Stimulated activated CD4-positive, alpha-beta T cell treated with anti-CD3 and anti-CD28 coated beads, Interleukin-2, amount 100 ng/mL, for 48 hours (primary cell): ENCODE measurements at places on chromosomes 2 and 18.

- no peak for DNase-seq
Observed at GRCh38 chr2:64970495-64970894, 18.7 kb upstream of the SLC1A4 start.

DNA sequence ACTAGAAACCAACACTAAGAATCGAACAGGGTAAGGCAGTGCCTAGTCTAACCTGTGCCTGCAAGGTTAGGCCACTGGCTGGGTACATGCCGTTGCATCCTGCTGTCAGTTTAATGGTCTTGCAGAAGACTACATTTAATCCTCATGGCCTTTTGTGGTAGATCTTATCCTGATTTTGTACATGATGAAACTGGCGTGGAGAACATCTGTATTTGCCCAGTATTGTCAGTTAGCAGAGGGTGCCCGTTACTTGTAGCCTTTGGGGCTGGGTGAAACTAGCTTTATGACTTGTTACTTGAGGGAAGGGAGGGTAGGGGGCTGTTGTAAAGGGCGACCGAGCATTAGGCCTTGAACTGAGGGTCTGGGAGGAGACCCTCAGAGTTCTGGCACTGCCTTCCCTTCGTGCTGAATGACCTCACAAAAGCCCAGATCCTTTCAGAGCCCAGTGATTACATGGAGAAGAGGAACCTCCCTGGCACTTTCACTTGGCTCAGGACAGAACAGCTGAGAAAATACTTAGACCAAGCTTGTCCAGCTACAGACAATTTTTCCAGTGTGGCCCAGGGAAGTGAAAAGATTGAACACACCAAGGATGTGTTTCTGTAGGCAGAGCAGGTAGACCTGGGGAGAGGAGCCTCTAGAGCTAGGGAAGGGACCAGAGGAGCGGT is 19.5 kb downstream of the SLC20A1 start:
- DNase-seq, result no peak

GRCh38 chr2:139000131-139000785 is 220.1 kb upstream of the NXPH2 start:
- DNase-seq, result no peak

DNA sequence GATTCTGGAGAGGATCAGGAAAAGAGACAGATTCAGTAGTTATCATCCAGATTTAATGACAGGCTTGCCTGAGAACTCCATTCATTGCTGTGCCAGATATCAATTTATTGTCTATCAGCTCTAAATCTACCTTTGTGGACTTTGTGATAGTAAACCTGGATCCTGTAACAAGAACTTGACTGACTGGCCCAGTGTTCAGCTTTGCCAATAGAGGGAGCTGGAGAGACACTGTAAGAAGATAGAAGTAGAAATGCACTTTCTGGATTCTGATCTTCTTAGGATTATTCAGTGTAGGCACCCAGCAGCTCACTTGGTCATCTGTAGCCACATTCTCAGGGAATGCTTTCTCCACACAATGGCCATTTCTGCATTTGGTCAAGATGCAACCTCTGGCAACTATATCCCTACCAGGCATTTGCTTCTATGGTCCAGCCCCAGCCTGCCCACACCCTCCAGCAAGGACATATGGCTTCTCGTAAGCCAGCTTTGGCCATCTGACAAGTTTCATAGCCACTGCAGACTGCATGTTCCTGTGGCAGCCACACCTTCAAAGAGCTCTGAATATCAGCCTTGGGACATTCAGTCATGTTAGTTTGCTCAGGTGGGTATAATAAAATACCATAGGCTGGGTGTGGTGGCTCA is 6.1 kb upstream of the SERPINB8 start:
- DNase-seq, result no peak

- no peak for DNase-seq
Observed at GRCh38 chr2:217625557-217626169, 377.1 kb downstream of the TNS1 start.

DNA sequence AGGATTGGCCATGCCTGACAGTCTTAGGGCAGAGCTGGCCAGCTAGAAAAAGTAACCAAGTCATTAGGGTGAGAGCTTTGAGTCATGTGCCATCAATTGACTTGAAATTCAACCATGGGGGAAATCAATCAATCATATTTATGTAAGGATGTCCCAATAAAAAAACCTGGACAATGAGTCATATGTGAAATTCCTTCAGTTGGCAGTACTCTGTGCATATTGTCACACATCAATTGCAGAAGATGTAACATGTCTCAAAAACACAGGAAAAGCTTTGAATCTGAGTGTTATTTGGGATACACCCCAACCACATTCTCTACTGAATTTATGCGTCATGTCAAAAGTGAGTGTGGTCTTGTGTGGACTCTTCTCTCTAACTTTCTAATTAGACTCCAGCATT is 1004.1 kb upstream of the NRXN1 start:
- no peak for DNase-seq

DNA sequence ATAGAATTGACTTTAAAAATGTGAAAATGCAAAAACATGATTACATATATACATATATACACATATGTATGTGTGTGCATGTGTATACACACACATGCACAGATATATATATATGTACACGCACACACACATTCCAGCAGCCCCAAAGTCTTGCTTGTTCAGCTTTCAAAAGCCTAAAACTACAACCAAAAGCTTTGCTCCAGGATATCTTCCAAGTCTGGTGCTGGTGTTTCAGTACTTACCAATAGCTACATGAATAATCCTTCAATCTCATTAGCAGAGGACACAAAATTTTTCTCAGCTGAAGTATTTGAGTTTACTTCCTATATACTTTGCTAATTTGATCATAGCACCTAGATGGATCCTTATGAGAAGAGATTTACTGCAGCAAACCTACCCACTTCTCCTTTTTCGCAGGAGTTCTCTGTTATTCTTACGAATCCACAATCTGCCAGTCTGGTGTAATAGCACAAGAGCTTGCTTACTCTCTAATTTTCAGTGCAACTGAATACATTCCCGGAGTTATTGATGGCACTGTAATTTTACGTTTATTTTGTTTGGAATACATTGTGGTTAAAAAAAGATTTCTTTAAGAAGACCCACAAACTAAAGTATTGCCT is 553.3 kb downstream of the ARHGAP15 start:
- no peak for DNase-seq

GRCh38 chr2:9543557-9543956 is 12.1 kb downstream of the ADAM17 start:
- DNase-seq, result no peak

- no peak for DNase-seq
Observed at GRCh38 chr2:206001912-206002311, 84.1 kb downstream of the INO80D start.

DNA sequence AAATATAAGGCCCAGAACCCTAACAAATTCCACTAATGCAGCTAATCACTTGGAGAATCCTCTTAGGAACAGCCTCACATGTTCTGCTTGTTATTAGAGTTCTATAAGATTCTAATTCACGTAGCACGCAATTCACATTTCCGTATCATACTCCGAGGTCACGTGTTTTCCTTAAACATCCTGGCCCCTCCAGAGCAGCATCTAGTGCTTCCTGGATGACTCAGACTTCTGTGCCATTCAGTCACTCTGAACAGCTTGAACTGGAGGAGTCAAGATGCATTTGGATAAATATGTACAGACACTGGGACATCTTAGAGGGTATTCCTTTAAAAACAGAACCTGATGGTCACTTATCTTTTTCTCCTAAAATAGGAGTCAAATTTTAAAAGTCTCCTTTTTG is 156.5 kb downstream of the MYO5B start:
- DNase-seq, result no peak

- DNase-seq, result no peak
Observed at GRCh38 chr2:179861027-179861415, 391 bp downstream of the ZNF385B start.

- DNase-seq, result no peak
Observed at GRCh38 chr2:118351796-118352195, 263.5 kb downstream of the INSIG2 start.

- DNase-seq, result no peak
Observed at GRCh38 chr2:129239141-129239540, 740.3 kb upstream of the RAB6C start.

DNA sequence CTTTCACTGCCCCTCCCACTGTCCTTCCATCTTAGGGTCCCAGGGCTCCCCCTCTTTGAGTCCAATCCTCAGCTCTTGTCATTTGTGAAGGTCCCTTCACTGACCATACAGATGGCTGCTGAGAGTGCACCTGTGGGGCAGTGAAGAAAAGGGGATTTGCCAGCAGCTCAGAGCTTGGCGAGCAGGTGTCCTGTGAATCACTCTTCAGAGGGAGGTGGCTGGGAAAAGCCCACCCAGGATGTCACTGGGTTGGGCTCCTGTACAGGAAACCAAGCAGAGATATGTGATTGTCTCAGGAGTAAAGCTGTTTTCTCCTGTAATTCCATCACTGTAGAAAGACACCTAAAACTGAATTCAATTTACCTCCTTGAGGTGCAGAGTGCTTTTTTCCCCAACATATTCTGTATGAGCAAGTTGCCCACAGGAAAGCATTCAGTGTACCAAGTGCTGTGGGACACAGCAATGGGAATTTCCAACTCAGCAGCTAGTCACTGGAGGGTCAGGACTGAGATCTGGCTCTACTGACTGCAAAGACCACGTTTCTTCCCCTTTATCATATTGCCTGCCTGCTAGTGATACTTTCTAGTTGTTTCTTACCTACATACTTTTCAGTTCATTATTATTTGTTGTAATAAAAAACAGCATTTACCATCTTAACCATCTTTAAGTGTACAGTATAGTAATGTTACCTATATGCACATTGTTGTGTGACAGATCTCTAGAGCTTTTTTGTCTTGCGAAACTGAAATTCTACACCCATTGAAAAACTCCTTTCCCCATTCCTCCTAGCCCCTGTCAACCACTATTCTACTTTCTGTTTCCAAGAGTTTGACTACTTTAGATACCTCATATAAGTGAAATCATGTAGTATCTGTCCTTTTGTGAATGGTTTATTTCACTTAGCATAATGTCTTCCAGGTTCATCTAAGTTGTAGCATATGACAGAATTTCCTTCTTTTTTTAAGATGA is 239.1 kb downstream of the TSN start:
- no peak for DNase-seq

DNA sequence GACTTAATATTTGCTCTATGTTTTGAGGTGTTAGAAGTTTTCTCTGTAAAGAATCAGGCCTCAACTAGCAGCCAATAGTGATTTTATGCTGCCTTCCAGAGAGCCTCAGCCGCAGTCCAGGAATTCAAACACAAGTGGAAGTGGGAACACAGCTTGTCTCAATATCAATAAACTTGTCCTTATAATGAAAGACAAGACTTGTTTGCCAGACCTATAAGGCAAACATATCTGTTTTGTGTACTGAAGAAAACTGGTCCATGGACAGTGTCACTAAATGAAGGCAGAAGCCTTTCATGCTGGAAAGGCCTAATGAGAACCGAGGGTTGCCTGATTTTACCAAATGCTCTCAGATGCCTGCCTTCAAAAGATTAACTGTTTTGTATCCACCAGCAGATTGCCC is 182.2 kb downstream of the EPHA4 start:
- DNase-seq, result no peak

DNA sequence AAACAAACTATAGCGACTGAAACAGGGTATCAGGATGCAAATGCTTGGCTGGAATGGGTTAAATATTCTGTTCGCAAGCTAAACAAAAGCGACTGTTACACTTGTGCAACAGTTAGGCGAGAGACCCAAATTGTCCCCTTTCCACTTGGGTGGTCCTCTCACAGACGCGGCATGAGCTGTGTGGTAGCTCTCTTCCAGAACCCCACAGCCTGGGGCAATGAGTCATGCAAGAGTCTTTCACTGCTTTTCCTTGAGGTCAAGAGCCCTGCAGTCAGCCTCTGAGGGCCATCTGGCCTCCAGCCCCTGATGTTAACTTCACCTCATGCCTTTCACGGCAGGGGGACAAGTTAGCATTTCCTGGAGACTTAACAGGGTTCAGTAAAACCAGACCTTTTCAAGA is 25.7 kb downstream of the SULT1C4 start:
- DNase-seq, result no peak

- DNase-seq, result no peak
Observed at GRCh38 chr2:240135706-240136012, 446 bp downstream of the COPS9 start.

DNA sequence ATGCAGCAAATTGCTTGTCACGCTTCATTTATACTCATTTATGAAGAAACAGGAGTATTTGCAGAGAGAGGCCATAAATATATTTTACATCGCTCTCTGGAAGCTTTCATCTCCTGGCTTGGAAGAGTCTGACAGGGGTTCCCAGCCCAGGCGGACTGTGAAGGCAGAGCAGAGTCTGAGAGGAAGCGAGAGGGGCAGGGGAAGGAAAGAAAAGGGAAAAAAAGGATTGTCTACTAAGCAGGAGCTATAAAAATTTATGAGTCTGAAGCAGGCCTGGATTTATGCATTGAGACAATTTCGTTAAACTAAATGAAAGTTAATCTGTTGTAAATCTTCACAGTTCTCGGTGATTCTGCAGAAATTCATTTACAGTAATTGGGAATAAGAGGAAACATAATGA is 143.9 kb upstream of the GYPC start:
- no peak for DNase-seq

GRCh38 chr2:150866431-150866830 is 379.0 kb upstream of the RND3 start:
- no peak for DNase-seq

DNA sequence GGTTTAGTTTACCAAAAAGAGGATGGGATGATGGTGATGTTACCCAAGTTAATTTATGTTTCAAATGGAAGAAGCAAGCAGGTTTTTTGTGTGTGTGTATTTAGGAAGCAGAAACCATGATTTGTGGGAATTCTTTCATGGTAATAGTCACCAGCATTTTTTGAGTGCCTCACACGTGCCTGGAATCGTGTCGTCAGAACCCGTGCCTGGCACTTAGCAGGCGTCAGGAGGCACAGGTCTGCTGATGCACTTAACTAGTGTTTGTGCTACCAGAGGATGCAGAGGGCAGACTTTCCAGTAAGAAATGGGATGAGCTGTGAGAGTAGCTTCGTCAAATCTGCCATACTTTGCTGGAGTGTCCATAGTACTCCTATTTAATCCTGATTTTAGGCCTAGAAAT is 41.1 kb downstream of the LYPD6 start:
- DNase-seq, result no peak

- DNase-seq, result no peak
Observed at GRCh38 chr18:35110554-35111485, 69.6 kb downstream of the MAPRE2 start.

- DNase-seq, result no peak
Observed at GRCh38 chr2:118254116-118254515, 165.8 kb downstream of the INSIG2 start.

DNA sequence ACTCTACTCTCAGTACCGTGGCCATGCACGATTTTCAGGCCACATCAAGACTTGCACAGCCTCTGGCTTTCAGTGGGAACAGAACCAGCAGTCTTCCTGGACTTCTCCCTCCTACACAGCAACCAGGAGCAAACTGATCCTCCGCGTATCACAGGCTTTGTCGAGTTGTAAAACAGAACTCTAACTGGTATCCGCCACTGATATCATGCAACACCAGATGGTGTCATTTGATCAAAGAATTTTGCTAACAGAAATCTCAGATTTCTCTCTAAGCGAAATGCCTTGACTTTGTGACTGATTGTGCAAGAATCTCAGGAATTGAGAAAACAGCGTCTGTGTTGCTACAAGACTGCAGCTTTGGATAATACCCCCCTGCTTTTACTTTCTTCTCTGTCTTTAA is 85.7 kb downstream of the COPS8 start:
- no peak for DNase-seq
